ENCODE measurements at places on chromosomes 7 and 10.

DNA sequence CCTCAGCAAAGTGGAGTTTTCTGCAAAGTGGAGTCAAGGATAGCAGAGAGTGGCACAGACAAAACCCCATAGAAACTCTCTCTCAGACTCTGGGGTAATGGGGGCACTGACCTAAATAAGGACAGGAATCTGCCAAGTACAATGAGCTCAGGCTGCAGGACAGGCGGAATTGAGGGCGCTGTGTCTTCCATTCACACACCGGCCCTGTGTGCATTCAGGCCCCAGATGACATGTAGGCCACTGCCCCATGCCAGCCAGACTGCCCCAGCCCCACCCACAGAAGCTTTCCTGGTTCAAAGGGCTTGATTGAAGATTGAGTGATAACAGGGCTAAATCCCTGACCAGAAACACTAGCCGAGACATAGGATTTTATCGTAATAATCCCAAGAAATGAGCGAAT lies 52.7 kb downstream of the EEPD1 start:
- no peak for DNase-seq

DNA sequence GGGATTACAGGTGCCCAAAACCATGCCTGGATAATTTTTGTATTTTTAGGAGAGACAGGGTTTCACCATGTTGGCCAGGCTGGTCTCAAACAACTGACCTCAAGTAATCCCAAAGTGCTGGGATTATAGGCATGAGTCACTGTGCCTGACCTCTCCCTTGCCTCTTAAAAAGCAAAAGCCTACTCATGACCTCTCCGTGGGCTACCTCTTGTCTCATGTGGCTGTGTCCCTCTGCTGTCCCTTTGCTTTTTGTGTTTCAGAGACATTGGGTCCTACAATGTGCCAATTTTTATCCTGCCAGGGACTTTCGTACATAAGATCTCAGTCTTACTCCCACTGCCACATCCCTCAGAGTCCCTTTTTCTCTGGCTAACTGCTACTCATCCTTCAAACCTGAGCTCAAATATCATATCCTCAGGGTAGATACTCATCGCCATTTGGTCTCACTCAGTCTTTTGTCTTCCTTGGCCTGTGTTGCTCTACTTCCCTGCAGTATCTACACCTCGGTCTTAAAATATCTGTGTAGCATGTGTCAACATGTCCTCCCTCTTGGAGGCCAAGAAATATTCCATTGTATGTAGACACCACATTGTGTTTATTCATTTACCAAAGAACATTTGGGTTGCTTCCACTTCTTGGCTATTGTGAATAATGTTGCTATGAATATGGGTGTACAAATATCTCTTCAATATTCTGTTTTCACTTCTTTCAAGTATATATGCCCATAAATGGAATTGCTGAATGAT lies 465.0 kb upstream of the KLF6 start:
- DNase-seq: peak; percentile 97

DNA sequence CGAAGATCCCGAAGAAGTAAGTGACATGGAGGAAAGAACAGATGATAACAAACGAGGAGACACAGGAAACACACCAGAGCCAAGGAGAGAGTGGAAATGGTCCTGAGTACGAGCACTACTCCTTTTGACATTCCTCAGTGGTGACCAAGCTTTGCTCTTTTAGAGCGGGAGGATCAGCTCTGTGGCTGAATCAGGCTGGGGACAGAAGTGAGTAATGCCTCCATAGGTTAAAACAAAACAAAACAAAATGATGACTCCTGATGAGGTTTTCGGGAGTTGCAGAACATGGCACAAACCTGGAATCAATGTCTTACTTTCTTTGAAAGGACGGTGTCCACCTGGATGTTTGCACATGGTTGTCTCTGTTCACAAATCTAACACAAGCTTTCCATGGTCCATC lies 30.3 kb upstream of the TCF7L2 start:
- DNase-seq: peak; percentile 92

GRCh38 chr10:131117416-131118212 lies 193.9 kb downstream of the TCERG1L start:
- DNase-seq: no peak

- peak; percentile 89 for DNase-seq
These were observed 5.4 kb downstream of the ATP6V1F start for GRCh38 chr7:128867842-128868623.

DNA sequence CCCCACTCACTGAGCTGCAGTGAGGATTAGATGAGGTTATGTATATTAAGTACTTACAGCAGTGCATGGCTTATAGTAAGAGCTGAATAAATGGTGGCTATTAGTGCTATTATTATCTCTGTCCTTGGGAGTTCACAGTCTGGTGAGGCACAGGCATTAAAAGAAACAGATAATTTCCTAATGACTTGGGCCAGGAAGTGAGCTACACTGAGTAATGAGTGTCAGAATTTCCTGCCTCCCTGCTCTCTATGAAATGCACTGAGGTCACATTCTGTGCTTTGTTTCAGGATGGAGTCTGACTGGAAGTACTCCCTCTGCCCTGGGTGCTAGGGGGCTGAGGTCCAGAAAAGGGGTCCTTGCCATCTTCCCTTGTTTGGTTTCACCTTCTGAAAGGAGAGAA lies 48.7 kb upstream of the LOXL4 start:
- DNase-seq: peak; percentile 69

DNA sequence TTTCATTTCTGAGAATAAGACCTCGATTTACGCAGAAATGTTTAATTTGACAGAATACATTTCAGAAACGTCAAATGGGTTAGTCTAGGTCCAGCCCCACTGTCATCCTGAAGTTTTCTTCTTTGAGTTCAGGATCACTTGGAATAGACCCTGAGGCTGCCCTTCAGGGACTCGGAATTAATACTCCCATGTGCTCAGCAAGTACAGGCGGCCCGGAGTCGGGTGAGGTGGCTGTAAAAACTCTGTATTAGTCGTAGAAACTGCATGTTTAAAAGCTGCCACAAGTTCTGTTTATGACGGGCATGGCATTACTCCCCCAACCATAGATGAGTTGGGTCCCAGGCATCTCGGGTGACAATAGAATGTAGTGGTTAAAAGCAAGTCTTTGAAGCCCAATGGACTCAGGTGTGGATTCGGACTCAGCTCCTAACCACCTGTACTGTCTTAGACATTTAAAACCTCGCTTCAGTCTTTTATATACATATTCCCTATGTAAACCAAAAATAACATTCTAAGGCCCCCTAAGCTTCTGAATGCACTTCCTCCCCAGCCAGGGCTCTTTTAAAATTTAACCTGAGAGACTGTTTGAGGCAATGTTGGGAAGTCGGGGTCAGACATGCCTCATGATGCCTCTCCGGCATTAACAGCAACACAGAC lies 216.3 kb downstream of the ADARB2 start:
- no peak for DNase-seq

DNA sequence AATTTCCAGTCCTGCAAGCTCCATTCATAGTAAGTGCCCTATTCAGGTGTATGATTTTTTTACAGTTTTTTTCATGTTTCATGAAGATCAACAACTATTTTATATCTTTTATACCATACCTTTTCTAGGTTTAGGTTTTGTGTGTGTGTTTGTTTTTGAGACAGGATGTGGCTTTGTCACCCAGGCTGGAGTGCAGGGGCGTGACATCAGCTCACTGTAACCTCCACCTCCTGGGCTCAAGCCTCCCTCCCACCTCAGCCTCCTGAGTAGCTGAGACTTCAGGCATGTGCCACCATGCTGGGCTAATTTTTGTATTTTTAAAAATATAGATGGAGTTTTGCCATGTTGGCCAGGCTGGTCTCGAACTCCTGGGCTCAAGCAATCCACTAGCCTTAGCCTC lies 35.0 kb downstream of the ARMH3 start:
- DNase-seq: no peak

DNA sequence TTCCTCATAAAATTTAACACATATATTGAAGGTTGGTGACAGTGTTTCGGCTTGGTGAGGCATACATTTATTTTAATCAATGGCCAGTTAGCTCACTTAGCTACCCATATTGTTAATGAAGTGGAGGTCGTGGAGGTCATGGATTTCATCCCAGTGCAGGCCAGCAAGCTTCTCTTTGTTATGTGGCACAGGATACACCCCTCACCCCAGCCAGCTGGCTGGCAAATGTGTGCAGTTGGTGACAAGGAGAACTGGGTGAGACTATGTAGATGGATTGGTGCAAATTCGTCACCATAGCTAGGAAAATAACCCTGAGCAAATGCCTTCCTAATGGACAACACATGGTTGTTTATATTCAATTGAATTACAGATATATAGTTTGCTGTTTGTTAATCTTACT lies 50.5 kb upstream of the FOXP2 start:
- no peak for DNase-seq

DNA sequence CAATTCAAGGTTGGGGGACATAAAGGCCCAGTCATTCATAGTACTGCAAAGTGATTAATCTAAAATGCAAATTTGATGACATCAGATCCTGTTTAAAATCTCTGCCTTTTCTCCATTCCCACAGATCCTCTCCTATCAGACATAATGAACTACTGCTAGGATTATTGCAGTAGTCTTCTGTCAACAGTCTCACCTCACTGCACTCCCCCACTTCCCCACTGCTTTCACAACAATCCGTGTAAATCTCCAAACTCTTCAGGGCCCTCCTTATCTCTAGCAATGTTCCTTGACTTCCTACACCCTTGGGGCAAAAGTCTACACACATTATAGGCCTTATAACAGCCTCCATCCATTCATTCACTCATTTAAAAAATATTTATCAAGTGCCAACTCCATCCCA lies 112.4 kb downstream of the KBTBD2 start:
- DNase-seq: no peak

DNA sequence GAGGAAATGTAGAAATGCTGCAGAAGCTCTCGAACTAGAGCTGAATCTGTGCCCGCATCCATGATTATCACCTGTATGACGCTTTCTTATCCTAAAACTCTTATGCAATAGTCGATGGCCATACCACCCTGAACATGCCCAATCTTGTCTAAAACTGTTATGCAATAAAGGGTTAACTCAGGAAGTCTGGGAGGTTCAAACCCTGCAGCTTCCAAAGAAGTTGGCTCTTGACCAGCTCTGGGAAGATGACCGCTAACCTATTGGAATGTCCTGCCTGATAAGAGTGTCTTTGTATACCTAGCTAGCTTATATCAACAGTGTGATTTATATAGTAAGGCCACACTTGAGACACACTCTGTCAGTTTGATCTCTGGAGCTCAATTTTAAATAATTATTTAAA lies 3.4 kb upstream of the C10orf88 start:
- peak; percentile 71 for DNase-seq

DNA sequence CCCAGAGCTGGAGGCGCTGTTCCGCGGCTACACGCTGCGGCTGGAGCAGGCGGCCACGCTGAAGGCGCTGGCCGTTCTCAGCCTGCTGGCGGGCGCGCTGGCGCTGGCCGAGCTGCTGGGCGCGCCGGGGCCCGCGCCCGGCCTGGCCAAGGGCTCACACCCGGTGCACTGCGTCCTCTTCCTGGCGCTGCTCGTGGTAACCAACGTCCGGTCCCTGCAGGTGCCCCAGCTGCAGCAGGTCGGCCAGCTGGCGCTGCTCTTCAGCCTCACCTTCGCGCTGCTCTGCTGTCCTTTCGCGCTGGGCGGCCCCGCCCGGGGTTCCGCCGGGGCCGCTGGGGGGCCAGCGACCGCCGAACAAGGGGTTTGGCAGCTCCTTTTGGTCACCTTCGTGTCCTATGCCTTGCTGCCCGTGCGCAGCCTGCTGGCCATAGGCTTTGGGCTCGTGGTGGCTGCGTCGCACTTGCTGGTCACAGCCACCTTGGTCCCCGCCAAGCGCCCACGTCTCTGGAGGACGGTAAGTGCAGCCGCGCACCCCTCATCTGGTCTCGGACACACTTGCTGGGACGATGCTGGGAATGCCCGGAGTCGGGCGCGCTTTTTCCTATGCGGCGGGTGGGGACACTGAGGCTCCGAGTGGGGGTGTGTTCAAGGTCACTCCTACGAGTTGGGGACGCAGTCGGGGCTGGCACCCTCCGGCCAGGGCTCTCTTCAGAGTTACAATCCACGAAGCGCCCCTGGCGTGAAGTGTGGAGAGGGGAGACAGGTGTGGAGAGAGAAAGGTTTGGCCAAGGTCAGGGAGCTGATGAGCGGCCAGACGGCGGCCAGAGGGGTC lies 717 bp downstream of the ADCY1 start:
- peak; percentile 50 for DNase-seq

DNA sequence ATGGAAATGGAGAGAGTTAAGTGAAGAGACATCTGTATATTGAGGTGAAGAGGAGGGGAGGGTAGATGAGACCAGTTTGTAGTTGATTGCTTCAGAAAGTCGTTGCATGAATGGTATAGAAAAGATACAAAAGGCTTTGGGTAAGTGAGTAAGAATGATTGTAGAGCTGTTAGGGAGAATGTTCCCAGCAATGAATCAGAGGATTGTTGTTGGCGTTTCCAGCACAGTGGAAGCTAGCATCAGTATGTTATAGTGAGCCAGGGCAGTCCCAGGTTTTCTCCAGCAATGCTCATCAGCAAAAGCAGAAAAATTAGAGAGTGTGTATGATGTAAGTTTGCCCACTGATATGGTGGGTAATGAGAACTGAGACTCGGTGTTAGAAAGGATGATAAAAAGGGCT lies 15.4 kb upstream of the CDK6 start:
- peak; percentile 64 for DNase-seq

GRCh38 chr10:98638920-98639319 lies 192.2 kb upstream of the HPS1 start:
- peak; percentile 36 for DNase-seq

GRCh38 chr10:104445359-104445758 lies 91.7 kb downstream of the CFAP58 start:
- peak; percentile 86 for DNase-seq

DNA sequence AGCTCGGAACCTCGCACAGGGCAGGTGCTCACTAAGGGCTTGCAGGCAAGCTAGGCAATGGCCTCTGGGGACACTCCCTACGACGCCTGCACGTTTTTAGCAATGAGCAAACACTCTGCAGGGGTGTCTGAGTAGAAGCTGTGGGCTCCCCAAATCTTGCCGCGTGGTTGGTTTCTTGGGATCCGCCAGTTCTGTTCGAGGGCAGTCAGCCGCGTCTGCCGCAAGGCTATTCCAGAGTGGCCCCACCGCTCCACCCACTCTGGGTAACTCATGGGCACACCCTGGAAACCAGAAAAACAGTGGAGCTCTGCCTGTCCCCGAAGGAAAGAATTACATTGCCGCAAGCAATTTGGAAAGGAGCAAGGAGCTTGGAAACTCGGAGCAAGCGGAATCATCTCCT lies 189.3 kb upstream of the LYZL2 start:
- DNase-seq: peak; percentile 31

DNA sequence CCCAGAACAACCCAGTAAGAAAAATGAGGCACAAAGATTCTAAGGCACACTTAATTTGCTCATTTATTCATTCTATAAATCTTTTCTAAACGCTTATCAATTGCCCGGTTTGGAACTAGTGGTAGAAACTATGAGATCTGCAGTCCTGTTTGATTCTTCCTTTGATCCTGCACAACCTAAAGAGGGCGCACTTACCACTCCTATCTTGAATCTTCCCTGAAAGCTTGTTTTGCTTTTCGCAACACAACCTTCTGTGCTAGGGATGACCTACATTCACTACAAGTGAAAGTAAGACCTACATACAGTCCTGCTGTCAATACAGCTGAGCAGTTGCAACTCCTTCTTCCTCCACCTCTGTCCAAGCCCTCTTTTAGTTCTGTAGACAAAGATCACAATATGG lies 12.6 kb upstream of the ARL4A start:
- peak; percentile 59 for DNase-seq

Measured in epithelial cell of esophagus (primary cell).